ENCODE measurements at places on chromosomes 1 and 21.

GRCh38 chr1:198117267-198117666 is 39.5 kb upstream of the NEK7 start:
- DNase-seq, result no peak

DNA sequence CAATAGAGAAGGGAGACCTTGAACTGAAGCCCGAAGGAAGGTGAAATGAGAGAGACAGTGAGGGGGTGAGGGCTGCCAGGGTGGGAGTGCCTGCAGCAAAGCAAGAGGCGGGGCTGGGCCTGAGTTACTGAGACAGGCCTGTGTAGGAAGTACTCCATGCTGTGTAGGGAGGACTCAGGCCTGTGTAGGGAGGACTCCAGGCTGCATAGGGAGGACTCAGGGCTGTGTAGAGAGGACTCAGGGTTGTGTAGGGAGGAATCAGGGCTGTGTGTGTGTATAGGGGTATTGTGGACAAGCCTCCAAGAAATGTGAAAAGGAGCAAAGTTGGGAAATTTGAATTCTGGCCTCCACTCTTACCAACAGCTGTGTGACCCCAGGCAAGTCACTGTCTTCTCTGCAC is 133.8 kb upstream of the CACNA1E start:
- no peak for DNase-seq

DNA sequence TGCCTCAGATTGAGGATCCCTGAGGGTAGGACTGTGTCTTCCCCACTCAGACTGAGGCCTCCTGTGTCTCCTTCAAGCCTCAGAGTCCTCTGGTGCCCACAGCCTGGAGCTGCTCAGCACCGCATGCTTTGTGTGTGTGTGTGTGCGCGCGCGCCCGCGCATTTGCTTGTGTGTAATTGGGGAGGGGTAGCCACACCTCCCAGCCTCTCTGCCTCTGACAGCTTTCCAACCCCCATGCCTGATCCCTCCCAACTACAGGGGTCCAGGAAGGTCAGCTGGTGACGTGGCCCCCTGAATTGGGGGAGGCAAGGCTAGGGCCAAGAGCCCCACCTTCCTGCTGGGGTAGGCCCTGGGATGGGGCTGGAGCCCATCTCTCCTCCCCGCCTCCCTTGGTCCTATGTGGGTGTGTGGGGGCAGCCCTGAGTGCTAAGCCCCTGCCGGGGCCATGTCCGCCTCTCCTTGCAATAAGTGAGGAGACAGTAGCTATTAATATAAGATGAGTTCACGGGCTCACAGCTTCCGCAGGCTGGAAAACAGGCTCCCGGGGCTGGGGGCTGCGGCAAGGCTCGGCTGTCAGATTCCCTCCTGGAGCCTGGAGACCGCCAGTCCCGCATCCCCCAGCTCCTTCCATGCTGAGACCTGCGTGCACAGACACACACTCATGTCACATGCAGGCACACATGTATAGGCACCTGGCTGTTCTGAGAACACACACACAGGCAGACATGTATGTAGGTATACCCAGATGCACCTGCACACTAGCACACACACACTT is 7.0 kb downstream of the GPR3 start:
- peak; percentile 35 for DNase-seq

DNA sequence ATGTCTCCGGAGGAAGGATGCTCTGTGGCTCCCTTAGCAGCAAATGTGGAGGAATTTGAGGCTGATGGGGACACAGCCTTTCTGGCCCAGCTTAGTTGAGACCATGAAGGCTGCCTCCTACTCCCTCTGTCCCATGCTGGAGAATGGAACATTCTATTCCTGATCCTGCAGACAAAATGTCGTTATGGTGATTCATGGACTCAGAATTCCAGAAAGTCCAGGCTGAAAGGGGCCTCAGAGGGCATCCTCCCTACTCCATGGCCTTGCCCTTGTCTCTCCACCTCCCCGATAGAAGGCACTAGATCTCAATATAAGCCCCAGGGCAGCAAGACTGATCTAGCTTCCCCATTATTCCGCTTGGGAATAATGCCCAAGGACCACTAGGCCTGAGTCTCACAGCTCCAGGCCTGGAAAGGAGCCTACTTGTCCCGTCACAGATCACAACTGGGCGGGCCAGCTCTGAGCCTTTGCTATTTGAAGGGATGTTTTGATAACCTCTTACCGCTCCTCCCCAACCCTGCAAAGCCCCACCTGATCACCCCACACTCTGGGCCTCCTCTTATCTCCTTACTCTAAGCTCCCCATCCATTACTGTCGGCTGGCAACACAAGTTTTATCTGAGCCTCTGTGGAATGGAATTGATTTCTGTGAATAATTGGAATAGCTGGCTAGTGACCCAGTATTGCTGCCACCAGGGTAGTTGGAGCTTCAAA is 52.8 kb upstream of the TRABD2B start:
- no peak for DNase-seq

- no peak for DNase-seq
Observed at GRCh38 chr1:239800861-239801260, 290.8 kb upstream of the FMN2 start.

- DNase-seq, result no peak
Observed at GRCh38 chr1:104648269-104648691, 898.6 kb downstream of the AMY1C start.

- DNase-seq, result no peak
Observed at GRCh38 chr1:98386675-98387440, 274.7 kb upstream of the SNX7 start.

DNA sequence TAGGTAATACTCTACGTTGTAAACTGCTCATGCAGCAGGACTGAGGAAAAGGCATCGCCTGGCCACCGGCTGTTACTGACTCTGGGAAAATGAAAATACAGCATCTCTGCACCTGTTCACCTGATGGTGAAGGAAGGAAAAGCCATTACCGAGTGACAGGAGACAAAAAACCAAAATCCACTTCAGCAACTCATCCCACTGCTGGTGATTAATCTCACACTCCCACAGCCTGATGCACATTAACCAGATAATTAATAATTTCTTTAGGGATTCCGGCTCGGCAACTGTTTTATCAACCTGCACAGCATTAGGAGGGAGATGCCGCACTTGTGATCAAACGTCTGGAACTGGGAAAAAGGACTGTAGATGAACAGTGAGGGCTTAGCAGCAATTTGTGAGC is 183.9 kb upstream of the ESRRG start:
- DNase-seq, result no peak

DNA sequence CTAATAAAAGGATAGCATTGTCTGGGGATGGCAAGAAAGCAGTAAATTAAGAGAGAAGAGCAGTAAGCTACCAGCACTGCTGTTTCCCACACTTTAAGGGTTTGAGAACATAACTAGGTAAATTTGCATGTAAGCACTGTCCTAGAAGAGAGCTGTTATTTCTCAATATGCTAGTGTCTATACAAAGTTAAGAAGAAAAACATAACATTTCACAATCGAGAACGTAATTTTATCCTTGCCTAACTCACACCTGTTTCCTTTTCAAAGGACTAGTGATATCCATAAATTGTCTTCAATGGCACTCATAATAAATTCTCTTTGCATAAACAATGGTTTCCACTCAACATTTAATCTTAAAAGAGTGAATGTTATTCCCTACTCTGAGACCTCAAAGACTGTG is 576.0 kb downstream of the PTBP2 start:
- no peak for DNase-seq
